CD8-positive, alpha-beta memory T cell (primary cell): ENCODE measurements at places on chromosomes 1 and 21.
A peak's percentile ranks its signal among the peaks of the same experiment; 100 is the strongest.

DNA sequence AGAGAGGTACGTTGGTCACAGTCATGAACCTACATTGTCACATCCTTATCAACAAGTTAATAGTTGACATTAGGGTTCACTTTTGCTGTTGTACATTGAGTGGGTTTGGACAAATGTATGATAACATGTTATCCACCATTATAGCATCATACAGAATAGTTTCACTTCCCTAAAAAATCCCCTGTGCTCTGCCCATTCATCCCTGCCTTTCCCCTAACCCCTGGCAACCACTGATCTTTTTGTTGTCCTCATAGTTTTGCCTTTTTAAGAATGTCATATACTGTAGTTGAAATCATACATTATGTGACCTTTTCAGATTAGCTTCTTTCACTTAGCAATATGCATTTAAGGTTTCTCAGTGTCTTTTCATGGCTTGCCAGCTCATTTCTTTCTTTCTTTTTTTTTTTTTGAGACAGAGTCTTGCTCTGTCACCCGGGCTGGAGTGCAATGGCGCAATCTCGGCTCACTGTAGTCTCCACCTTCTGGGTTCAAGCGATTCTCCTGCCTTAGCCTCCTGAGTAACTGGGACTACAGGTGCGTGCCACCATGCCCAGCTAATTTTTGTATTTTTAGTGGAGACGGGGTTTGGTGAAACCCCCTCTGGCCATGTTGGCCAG is 50.6 kb downstream of the UCK2 start:
- DNase-seq = no peak

DNA sequence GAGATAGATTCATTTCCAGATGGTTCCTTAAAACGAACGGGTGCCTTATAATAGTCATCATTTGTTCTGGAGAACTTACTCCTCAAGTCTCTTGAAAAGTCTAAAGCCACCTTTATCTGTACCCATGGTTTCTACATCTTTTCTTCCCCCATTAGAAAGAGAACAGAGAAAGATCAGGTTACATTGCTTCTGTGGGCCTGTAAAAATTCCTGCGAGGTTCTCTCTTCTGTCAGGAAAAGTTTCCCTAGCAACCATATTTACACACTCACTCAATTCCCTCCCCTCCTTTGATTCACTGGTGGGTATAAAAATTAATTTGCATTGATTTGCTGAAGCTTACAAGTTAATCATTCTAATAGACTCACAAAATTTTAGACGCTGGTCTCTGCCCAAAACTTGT is 6.7 kb downstream of the PHC2 start:
- DNase-seq = no peak

- DNase-seq = no peak
Measured at GRCh38 chr1:56432166-56432971, 147.0 kb downstream of the PLPP3 start.

GRCh38 chr1:235069577-235070563 is 58.8 kb downstream of the TOMM20 start:
- DNase-seq = no peak

- no peak for DNase-seq
Measured at GRCh38 chr1:184340984-184341383, 45.8 kb upstream of the C1orf21 start.

GRCh38 chr1:91697416-91697815 is 188.5 kb downstream of the TGFBR3 start:
- DNase-seq = peak; percentile 7

DNA sequence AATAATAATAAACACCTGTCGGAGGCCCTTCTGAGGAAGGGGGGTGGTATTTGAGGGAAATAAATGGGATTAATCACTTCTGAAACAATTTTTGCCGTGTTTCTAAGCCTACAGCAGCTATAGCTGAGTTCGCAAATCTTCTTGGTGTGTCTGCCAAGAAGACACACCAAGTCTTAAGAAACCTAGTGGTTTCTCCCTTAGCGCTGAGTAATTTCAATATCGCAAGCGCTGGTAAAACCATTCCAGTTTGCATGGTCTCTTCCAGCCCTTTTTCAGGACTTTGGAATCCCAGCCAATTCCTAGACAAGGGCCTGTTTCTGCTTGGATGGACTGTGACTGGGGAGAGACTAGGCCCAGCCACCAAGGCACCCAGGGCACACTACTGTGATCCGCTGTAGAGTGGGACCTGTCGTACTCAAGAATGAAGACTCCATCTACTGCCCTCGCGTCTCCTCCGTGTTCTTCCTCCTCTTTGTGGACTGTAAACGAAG is 7.5 kb upstream of the LHX8 start:
- DNase-seq = no peak

- DNase-seq = peak; percentile 17
Measured at GRCh38 chr1:100362821-100363466, 10.6 kb downstream of the CDC14A start.

DNA sequence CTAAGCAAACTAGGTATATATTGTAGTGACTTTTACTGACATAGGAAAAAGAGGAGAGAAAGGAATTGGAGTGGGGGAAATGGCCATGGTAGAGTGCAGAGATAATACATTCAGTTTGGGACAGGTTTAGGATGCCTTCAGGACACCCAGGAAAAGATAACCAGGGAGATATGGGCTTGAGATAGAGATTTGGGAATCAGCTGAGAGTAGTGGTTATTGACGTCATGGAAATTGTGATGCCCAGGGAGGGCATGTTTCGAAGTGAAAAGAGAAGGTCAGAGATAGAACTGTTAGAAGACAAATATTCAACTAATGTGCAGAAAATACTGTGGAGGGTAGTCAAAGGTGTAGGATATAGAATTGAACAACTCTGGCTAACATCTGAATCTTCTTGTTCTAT is 40.6 kb downstream of the CAMSAP2 start:
- no peak for DNase-seq

GRCh38 chr1:84506729-84507453 is 510 bp upstream of the GNG5 start:
- DNase-seq = no peak

DNA sequence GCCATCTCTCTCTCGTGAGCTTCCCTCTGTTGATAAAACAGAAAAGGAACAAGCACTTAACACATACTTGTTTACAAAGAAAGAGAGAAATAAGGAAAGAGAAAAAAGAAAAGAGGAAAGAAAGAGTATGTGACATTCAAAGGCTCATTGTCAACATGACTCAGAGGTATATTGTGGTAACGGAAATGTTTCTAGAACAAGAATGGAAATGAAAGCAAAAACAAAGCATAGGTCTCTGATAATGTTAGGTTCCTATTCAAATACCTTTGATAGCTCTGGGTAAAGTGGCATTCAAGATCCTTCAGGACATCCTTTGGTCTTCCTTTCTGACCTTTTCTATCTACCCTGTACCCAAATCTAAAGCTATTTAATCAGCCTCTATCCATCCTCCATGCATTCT is 67.4 kb upstream of the DMRTA2 start:
- DNase-seq = no peak

DNA sequence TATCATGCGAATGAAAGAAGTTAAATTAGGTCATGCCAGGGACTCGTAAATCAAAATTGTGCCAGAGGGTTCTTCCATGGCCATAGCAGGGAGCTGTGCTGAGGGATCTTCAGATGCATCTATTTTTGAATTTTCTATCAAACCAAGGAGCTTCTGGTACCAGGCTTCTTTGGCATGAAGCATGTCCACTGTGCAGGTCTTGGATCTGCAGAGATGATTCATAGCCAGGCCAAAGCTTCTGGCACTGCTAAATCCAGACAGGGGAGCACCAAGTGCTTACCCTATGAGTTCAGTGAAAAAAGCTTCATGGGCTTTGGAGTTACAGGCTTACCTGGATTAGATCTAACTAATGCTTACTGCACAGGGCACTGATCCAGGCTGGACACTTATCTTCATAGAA is 154.2 kb upstream of the DAB1 start:
- DNase-seq = no peak

DNA sequence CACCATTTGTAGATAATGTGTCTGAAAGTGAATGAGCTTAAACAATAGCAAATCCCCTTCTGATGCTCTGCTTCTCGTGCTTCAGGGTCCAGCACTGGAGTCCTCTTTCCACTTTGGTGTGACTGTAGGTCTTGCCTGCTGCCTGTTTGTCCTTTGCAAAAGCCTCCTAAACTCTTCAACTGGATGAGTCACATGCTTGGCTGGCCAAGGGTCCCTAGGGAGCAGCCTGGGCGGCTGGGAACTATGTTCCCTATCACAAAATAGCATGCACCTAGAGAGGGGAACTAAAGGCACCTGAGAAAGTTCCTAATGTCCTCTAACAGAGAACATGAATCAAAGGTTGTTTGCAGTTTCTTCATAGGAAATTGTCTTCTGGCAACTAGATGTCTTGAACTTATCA is 607.2 kb upstream of the PLXNA2 start:
- DNase-seq = no peak

DNA sequence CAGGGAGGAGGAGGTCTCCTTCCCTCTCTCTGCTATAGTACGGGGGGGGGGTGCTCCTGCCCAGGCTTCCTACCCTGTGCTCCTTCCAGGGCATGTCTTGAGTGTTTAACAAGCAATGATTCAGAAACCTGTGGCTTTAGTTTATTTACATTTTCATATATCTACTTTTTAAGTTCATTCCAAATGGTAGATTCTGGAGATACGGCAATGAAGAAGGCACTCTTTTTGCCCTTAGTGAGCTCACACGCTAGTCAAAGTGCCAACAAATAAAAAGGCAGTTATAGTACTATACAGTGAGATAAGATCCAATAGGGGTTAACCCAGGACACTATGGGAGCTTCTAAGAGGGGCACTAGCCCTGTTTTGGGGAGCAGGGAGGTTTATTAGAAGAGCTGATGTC is 169.3 kb upstream of the CACNA1E start:
- DNase-seq = no peak

DNA sequence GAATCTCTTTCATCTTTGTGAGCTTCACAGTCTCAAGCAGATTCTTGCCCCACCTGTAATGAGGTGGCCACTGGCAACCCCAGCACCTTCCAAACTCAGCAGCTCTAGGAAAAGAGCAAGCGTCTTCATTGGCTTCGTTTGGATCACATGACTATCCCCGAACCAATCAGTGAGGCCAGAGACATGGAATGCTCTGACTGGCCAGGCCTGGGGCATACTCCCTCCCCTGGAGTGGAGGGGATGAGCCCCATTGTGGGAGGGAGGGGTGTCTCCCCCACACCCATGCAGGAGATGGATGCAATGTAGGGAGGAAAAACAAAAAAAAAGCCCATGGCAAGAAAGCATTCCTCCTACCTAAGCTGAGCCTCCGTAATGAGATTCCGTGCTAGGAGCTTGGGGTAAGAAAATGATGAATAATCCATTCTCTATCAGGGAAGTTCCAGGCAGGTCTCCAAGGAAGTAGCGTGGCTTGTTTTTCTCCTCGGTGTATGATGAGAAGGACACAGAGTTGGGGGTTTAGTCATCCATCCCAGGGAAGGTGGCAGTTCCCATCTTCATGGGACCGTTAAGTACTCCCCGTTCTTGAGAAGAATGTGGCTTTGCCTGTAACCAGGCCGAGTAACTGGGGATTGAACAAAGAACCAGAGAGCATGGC is 32.7 kb downstream of the FHAD1 start:
- DNase-seq = no peak

GRCh38 chr21:43825936-43826622 is 36.7 kb downstream of the RRP1 start:
- peak; percentile 35 for DNase-seq

- no peak for DNase-seq
Measured at GRCh38 chr1:30286988-30287839, 436.2 kb downstream of the MATN1 start.

DNA sequence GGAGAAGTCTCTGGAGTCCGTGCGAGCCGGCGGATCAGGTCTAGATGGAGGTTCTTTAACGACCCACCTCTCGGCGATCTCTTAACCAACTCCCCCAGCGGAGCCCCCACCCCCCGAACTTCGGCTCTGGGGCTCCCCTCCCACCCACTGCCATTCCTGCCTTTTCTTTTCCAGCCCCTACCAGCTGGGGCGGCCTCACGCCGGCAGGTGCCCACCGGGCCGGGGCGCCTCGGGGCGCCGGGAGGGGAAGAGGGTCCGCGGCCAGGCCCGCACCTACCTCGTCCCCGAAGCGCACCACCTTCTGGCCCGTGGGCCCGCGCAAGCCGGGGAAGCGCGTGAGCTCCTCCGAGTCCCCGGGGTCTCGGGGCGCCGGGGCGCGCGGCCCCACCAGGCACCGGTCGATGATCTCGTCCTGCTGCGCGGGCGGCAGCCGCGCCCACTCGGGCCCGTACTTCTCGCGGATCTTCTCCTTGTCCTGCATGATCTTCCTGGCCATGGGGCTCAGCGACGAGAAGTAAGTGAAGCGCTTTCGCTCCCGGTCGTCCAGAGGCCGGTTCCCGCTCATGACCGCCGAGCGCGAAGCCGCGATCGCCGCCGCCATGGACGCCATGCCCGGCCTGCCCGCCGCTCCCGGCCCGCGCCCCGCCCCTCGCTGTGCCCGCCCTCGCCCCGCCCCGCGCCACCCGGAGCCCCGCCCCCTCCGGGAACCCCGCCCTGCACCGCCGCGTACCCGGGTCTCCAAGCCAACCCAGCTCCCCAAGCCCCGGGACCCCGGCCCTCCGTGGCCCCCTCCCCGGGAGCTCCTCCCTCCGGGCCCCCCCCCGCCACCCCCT is at the start of gene C1orf198:
TSS of gene C1orf198 (minus strand) at position 619 of the 833 bp plus-strand sequence. CDS start at position 610, 9 bp downstream.
- peak; percentile 72 for DNase-seq

DNA sequence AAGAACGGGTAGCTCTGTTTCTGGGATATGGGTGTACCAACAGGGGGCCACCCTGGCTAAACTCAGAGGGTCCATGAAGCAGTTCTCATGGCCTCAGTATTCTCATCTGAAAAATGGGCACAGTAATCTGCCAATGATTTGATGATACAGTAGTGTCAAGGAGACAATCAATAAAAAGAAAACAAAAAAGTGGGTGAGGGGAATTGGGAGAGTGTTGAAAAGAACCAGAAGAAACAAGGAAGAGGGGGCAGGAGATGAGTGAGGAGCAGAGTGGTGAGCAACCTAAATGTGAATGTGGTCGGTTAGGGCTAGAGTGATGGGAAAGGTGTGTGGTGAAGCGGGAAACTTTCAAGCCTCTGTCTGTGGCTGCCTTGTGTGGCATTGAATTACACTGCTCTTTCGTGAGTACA is 2.0 kb downstream of the SLAMF7 start:
- no peak for DNase-seq
